ENCODE measurements at places on chromosomes 2 and 18. TPM values are rescaled to one million over a fixed set of nuclear protein-coding genes. Genes with fewer than 3 reads are reported as not detected.

- H3K4me3 ChIP-seq = no peak overlapping the region
- no peaks in the 10 kb centered on the region for H3K4me1 ChIP-seq
- H3K27me3 ChIP-seq = no peaks in the 10 kb centered on the region
- no peak for DNase-seq
- H3K36me3 ChIP-seq = no peaks in the 10 kb centered on the region
Observed at GRCh38 chr2:4175343-4175742, 472.0 kb downstream of the DCDC2C start.

GRCh38 chr2:25347846-25348245 is 6.1 kb upstream of the DNMT3A start:
- peak overlapping the region; percentile 65 for H3K27ac ChIP-seq
- H3K27me3 ChIP-seq = no peaks in the 10 kb centered on the region
- DNase-seq = no peak
- H3K36me3 ChIP-seq = no peaks in the 10 kb centered on the region
- no peak overlapping the region for H3K4me3 ChIP-seq

GRCh38 chr2:190126798-190127197 is 64.3 kb upstream of the MSTN start:
- no peaks in the 10 kb centered on the region for H3K27me3 ChIP-seq
- no peak overlapping the region for H3K4me3 ChIP-seq
- no peaks in the 10 kb centered on the region for H3K36me3 ChIP-seq
- DNase-seq = no peak
- no peaks in the 10 kb centered on the region for H3K4me1 ChIP-seq
- no peak overlapping the region for H3K27ac ChIP-seq

DNA sequence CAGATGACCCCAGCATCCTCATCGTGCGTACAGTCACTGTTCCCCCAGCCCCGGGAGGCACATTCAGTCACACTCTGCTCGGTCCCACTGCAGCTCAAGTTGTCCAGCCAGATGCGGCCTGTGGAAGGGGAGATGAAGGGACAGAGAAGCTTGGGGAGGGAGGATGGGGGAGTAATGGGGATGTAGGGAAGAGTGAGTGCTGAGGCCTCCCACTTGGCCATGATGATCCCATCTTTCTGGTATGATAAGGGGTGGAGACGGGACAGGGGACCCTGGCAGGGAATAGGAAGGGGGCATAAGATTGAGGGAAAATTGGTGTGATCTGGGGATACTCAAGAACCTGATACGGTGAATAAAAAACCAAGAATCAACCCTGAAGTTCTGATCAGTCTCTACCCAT is 3.5 kb downstream of the LOXL3 start:
- no peak overlapping the region for H3K27ac ChIP-seq
- H3K4me1 ChIP-seq = no peaks in the 10 kb centered on the region
- DNase-seq = no peak
- no peaks in the 10 kb centered on the region for H3K27me3 ChIP-seq
- no peaks in the 10 kb centered on the region for H3K36me3 ChIP-seq

GRCh38 chr2:130377491-130377890 is 21.6 kb downstream of the PTPN18 start:
- DNase-seq = peak; percentile 35
- H3K4me3 ChIP-seq = no peak overlapping the region
- H3K36me3 ChIP-seq = peaks cover 7% of the 10 kb centered on the region
- no peaks in the 10 kb centered on the region for H3K27me3 ChIP-seq

DNA sequence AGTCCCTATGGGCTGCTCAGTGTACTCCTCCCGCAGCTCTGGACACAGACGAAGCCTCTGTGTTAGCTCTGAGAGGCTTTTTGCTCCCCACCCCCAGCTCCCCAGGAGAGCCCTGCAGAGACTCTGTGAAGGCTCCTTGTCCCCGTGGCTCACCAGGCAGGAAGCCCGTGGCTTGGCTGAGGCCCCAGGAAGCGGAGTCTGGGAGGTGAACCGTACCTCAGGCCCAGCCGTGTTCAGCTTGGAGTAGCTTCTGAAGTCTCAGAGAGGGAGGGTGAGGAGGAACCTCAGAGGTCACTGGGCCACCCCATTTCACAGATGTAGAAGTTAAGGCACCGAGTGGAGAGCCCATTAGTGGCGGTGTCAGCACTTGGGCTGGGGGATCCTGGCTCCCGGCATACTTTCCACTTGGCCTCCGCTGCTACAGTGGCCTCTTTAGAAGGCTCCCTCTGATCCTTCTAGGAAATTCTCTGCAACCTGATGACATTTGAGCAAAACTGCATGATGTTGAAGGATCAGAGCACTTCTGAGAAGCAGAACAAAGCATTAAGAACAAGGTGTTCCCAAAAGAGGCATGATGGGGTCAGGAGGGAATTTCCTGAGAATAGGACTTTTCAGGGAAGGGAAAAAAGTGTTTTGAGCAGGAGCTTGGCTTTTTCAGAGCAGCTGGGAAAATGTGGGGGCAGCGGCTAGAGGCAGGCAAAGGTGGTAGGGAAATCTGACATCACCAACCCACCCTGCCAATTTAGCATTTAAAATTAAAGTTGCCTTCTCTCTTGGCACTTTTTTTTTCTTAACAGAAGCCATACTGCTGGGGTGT is 79.1 kb downstream of the MCFD2 start:
- no peak overlapping the region for H3K27ac ChIP-seq
- H3K4me3 ChIP-seq = no peak overlapping the region
- no peaks in the 10 kb centered on the region for H3K36me3 ChIP-seq
- H3K4me1 ChIP-seq = no peaks in the 10 kb centered on the region
- DNase-seq = no peak

GRCh38 chr2:48851161-48851560 is 95.6 kb upstream of the LHCGR start:
- H3K4me1 ChIP-seq = no peaks in the 10 kb centered on the region
- H3K27me3 ChIP-seq = no peaks in the 10 kb centered on the region
- H3K36me3 ChIP-seq = no peaks in the 10 kb centered on the region
- H3K27ac ChIP-seq = no peak overlapping the region

Gene CCL20
- 61.3 TPM for polyA plus RNA-seq

Gene RBM44
- not detected for polyA plus RNA-seq

Gene SLC11A1
- 1.6 TPM for polyA plus RNA-seq

All from sigmoid colon (tissue), 7 donors.